ENCODE measurements at places on chromosomes 7 and 10.

- no peak for DNase-seq
These were observed 42.7 kb upstream of the SMIM30 start for GRCh38 chr7:113161050-113161449.

GRCh38 chr10:130938051-130938450, 373.5 kb downstream of the TCERG1L start:
- no peak for DNase-seq

GRCh38 chr7:41425926-41426325, 277.0 kb downstream of the INHBA start:
- DNase-seq, result peak; percentile 61

GRCh38 chr10:80760914-80761371, 223.2 kb downstream of the SH2D4B start:
- no peak for DNase-seq

- DNase-seq, result no peak
These were observed 126.1 kb downstream of the SVIL start for GRCh38 chr10:29508554-29509244.

- no peak for DNase-seq
These were observed 19.4 kb upstream of the PDGFA start for GRCh38 chr7:538764-539685.

DNA sequence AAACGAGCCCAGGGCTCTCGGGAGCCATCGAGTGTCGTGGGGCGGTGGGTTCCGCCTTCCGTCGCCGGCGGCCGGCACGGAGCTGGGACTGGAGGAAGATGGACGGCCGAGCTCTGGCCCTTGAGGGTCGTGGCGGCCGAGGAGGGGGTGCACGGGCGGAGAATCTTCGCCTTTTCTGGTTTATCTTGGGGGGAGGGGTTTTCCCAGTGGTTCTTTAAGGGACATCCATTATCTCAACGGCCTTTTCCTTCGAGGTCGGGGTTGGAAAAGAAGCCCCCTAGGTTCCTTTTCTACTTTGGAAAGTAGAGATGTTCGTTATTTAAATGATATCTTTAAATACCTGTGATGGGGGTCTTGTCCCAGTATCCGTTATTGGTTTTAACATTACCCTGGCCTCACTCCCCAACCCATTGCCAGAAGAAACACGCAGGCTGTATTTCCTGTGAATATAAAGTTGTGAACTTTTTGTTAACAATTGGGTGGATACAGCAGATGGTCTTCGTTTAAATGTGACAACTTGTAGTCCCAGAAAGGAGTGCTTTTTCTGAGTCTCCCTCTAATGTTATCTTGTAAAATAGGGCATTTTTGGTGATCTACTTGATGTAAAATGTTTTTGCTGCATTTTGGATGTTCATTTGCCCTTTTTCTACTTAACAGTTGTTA, 765 bp downstream of the CCAR1 start:
- peak; percentile 14 for DNase-seq

- peak; percentile 26 for DNase-seq
These were observed 2.4 kb downstream of the ARID5B start for GRCh38 chr10:61903928-61904344.

- no peak for DNase-seq
These were observed 71.5 kb downstream of the AGMO start for GRCh38 chr7:15490291-15490690.

DNA sequence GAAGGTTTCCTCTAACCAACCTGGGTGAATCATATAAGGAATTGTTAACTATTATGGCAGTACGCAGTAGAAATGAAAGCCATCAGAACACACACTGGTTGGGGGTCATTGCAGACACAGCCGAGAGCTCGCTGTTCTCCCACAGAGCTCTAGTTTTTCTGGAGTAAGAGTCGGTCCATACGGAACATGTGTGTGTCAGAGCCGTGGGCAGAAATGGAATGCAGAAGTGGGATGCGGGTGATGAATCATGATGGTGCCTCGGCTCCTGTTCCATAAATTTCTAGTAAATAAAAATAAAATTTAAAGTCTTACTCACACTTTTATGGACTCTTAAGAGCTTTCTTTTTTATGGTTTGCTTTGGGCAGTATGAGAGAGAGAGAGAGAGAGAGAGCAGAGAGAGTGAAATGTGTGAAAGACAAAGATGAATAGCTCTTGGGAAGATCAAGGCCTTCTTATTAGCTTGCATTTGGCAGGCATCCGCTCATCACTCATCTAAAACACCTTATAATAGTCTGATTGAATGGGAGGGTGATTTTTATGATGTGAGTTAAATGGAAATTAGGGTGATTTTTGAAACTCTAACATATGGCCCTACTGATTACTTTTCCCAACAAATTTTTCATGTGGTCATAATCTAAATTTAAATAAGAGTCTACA, 98.8 kb upstream of the PFKP start:
- DNase-seq, result peak; percentile 77

DNA sequence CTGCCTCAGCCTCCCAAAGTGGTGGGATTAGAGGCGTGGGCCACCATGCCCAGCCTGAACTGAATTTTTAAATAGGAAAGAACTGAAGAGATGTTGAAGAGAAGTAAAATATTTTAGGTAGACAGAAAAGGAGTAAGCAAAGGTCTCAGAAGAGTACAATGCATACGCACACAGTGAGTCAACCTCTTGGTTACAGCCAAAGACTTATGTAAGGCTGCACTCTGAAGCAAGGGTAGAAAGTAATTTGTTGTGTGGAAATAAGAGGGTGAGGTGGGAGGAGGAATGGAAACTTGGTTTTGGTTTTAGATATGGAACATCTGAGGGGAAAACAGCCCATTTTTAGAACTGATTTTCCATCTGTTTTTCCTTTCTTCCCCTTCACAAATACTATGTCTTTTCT, 17.6 kb downstream of the KRIT1 start:
- no peak for DNase-seq
